ENCODE measurements at places on chromosomes 2 and 18.

- DNase-seq, result no peak
Measured at GRCh38 chr18:75860166-75860565, 432.7 kb upstream of the SMIM21 start.

- no peak for DNase-seq
Measured at GRCh38 chr2:74191596-74192380, 6.6 kb upstream of the MTHFD2 start.

DNA sequence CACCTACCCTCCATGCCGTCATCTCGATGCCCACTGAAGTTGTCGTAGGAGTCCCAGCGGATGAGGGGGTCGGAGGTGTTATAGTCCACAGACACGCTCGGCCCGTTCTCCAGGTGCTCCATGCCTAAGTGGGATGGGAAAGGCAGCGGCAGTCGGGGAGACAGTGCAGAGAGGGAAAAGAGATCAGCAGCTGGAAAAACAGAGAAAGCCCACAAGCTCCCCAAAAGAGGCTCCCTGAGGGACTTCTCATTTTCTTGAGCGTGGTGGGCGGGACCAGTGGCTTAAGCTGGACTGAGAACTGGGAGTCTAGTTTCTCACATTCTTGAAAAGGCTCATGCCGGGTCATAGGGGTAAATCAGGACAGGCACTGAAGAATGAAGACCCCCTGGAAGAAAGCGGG lies 121.9 kb downstream of the TNS1 start:
- DNase-seq, result no peak

DNA sequence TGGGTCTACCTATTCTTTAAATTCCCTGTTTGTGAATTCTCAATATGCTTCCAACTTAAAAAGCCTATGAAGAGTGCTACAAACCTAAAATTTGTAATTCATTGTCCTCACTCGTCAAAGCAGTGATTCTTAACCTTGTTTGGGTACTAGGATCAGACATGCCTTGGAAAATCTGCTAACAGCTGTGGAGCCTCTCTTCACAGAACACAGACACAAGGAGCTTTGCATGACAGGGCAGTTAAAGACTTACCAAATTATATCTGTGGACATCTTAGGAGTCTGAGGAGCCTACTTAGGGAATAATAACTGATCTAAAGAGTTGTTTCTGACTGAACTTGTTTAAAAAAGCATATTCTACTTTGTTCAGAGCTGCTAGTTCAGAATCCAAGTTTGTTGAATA lies 38.1 kb downstream of the TMEM87B start:
- DNase-seq, result no peak

DNA sequence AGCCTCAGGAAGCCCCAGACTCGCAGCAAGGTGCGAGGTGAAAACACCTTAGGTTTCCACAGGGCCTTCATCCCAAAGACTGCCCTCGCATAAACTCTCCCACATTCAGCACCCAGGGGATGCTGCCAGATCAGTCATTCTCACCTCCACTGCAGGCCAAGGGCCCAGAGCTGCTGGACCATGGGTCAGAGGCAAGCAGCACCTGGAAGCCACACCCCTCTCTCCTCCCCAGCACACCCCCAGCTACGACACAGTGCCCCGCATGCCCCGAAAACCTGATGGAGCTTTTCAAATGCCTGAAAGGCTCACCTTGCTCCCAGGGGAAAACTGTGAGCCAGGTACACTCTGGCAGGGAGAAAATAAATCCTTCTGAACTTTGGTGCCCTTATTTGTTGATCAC lies 31.9 kb upstream of the LDLRAD4 start:
- DNase-seq, result no peak

GRCh38 chr2:5123582-5124196 lies 568.5 kb upstream of the SOX11 start:
- no peak for DNase-seq

GRCh38 chr18:27713738-27714095 lies 463.2 kb downstream of the CDH2 start:
- DNase-seq, result no peak

DNA sequence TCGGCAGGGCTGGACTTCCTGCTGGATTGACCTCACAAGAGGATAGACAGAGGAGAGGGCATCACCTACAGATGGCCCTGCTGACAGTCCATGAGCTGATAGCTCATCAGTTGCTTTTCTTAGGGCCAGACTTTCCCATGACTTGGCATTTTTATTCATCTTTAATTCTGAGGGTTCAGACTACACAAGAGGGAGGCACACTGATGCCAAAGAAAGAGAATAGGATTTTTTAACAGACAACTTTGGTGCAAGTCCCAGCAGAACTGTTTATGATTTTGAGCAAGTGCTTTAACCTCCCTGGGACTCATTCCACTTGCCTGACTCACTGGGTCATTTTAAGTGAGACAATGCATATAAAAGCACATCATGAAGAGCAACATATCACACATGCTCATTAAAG lies 299.2 kb downstream of the INSIG2 start:
- DNase-seq, result no peak

- no peak for DNase-seq
Measured at GRCh38 chr2:5868931-5869330, 176.7 kb downstream of the SOX11 start.

DNA sequence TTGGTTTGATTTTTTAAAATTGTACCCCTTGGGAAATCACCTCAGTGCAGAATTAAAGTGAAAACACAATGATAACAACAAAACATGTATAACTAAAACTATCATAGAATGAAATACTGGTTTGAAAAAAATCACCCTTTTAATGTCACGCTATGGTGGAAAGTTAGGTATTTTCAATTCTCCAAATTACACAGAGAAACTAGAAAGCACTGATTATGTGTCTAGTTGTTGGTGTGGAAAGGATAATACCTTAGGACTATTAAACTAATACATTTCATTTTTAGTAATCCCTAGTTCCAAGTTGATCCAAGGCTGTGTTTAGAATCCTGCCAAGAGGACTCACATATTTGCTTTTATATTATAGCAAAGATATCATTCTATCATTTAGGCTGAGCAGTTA lies 71.2 kb downstream of the NUP35 start:
- DNase-seq, result no peak

GRCh38 chr2:46548521-46549144 lies 69.3 kb downstream of the TMEM247 start:
- no peak for DNase-seq

DNA sequence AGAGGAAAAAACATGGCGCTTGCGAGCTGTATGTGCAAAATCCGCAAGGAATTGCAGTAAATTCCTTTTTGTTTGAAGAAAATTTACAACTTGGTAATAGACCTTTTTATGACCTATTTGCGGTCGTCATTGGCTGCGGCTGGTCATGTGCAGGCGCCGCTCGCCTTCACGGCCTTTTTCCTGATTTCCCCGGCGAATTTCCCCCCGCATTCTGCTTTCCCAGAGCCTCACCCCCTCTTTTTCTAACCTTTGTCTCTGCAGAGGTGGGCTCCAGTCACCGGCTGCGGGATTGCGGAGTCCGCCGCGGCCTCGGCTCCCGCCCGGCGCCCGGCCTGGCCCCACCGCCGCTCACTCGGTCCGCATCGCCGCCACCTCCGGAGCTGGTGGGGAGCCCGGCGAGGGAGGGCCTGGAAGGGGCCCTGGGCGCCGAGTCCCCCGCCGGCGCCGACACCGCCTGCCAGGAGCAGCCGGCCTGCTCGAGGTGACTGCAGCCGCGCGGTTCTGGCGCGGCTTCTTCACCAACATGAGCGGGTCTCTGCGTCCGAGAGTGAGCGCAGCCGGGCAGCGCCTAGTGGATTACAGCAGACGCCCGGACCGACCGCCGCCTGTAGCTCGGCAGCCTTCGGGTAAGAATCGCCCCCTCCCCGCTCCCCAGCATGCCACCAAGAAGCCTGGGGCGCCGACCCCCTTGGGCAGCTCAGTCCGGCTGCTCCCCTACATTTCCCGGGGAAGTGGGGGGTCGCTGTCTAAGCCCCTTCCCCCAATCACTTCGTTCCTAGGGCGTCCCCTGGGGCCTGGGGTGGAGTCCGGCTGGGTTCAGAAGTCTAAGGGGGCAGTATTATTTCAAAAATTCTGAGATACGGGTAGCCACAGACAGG lies 7.1 kb downstream of the HOXD8 start:
- no peak for DNase-seq

- DNase-seq, result no peak
Measured at GRCh38 chr18:58584200-58585127, 44.4 kb downstream of the ALPK2 start.

DNA sequence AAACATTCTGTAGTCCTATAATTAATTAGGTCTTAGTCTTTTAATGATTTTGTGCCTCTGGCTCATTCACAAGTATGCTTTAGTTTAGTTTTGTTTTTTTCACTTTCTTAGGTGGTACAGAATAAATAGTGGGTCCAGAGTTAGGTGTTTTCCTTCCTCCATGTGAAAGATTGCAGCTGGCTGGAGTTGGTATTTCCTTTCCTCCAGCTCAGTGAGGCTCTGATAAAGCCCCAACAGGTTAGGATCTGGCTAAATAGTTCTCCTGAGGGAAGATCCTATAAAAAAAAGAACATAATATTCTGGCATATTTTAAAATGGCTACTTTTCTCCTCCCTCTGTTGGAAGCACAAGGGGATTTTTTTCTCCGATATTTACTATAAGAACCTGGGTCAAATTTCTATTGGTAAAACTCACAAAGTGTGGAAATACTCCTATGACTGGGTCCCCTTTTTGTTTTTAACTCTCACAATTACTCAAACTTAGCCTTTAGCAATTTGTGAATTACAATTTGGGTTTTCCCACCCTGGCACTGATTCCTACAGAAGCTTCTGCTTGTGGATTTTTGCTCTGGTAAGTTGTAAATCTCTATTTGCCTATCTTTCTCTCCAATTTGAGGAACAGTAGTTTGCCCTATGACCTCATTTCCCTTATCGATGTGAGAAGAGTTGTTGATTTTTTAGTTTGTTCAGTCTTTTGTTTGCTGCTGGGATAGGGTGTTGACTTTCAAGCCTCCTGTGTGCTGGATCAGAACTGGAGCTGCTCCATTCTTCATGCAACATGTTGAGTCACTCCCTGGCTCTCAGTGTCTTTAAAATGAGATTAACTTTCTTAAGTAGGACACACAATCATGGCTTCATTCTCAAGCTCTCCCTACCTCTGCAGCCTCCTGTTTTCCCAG lies 500.9 kb downstream of the RNF144A start:
- no peak for DNase-seq

DNA sequence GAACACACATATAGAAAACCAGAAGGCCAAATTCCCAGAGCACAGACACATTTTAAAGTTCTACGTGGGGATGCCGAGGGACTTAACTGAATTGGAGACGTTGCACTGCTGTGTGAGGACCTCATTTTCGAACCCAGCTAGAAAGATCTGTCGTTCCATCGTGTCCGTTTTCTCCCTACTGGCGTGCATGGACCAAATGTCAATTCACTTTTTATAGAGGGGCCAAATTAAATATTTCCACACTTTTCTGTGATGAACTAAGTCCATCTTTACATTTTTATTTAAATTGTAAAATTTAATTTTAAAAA lies 692 bp upstream of the TSHZ1 start:
- DNase-seq, result no peak

DNA sequence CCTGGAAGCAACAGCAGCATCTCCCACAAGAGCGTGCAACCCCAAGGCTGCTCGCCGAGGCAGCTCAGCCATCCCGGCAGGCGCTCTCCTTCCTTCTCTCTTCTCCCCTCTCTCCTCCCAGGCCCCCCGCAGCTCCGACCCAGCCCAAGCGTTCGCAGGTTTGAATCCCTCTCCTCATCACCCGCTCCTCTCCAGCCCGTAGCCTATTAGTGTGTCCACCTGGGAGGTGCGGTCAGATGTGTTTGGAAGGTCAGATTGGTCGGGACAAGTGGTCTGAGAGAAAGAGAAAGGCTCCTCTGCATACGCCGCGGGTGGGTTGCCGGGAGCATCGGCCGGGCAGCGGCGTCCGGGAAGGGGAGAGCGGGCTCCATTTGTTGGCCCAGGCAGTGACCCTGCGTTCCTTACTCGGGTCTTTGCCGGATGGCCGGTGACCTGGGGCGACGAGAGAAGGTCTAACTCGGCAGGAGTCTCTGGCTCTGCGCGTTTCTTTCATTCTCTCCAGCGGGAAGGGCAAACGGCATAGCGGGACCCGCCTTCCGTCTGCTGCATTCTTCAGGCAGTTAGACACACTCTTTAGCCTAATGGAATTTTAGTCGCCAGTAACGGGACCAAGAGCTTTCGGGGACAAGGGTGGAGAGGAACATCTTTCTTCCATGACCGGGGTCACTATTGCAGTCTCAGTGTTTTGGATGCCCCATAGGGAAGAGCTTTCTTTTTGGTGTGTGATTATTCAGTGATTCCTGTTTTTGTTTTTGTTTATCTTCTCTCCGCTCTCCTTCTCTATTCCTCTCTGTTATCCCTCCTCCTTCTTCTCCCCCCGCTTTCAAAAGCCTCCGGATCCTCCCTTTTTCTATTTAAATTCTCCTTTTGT lies 1.1 kb upstream of the TMEFF2 start:
- no peak for DNase-seq

DNA sequence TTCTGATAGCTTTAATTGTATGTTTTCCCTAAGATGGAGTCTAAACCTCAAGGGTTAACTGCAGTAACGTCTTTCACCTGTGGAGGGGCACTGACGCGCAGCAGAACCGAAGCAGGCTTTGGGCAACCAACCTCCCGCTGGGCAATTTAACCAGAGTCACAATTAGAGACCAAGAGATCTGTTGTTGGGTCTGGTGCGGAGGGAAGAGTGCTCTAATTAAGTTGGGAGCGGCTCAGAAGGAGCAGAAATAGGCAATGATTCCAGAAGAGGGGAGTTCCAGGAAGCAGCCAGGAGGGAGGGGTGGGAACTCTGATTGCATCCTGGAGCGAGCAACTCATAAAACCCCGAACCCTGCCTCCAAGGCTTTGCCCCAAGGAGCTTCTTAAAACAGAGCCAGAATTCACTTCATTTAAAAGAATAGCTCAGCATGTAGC lies 245.8 kb downstream of the PAX3 start:
- no peak for DNase-seq

All from stimulated activated CD4-positive, alpha-beta T cell treated with anti-CD3 and anti-CD28 coated beads, Interleukin-4, amount 100 ng/mL, for 24 hours (primary cell).